RPMI7951 (cell line): ENCODE measurements at places on chromosomes 2 and 18. TPM values are rescaled to one million over a fixed set of nuclear protein-coding genes. Genes with fewer than 3 reads are reported as not detected.

Gene TMEM17
- 3.2 and 3.5 TPM in 2 replicates for total RNA-seq

Gene SULT1C4
- total RNA-seq = not detected in 2 replicates

GRCh38 chr2:102764083-102764482, 2.3 kb downstream of the TMEM182 start:
- no peak for DNase-seq

GRCh38 chr2:106642679-106643078, 155.5 kb downstream of the CD8B2 start:
- no peak for DNase-seq

DNA sequence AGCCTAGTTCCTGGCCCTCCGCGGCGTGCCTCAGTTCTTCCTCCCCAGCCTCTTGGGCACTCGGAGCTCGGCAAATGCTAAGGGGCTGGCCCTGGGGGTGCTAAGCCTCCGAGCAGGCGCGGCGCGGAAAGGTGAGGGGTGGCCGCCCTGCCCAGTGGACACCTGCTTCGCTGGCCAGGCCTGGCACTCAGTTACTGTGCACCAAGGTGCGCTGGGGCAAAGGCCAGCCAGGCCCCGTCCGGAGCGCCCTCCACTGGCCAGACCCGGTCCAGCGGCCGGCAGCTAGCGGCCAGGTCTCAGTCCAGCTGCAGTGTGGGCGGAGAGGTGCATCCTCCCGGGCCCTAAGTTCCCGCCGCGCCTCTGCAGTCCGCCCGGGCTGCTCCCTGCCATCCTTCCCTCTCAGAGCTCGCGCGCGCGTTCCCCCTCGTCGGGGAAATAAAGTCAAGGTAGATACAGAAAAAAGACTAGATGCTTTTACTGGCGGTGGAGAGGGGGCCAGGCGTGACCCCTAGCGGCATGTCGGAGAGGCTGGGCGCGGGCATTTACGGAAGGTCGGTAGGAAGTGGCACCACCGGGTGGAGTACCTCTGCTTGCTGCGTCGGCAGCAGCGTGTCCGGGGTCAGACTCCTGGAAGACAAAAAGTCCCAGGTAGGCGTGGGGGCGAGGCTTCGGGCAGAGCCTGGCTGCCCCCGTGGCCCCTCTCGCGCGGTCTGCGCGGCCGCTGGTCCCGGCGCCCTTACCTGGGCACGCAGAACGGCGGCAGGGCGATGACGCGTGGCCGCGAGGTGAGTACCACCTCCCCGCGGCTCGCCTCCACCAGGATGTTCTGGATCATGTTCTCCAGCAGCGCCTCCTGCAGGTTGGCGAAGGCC, 9.4 kb upstream of the CRYBA2 start:
- no peak for DNase-seq
